Activated naive CD8-positive, alpha-beta T cell treated with anti-CD3 and anti-CD28 coated beads for 36 hours (primary cell): ENCODE measurements at places on chromosomes 7 and 10. TPM values are rescaled to one million over a fixed set of nuclear protein-coding genes. Genes with fewer than 3 reads are reported as not detected.

DNA sequence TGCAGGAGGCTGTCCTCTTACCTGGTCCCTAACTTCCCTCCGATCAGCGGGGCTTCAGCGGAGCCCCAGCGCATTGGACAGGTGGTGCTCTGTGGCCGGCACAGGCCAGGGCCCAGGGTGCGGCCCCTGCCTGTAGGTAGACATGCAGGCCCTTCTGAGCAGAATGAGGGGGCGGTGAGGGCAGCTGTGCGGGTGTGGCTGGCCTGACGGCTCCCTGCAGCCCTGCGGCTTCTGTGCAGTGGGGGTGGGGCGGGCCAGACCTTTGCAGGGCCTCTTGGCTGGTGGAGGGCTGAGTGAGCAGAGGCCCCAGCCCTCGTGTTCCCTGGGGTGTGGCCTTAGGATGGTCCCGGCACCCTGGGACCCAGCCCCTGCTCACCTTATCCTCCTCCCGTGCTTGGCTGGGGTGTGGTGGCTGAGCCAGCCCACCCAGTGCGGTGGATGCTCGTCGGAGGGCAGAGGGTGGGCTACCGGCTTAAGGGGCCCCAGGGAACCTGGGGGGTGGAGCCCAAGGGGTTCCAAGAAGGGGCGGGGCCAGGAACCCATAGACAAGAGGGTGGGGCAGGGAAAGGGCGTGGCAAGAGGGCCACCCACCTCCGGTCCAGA, 175.2 kb upstream of the TNRC18 start:
- DNase-seq, result no peak

SFTPA1 gene
- total RNA-seq, result not detected

C10orf143 gene
- total RNA-seq, result 3.3 TPM

DNA sequence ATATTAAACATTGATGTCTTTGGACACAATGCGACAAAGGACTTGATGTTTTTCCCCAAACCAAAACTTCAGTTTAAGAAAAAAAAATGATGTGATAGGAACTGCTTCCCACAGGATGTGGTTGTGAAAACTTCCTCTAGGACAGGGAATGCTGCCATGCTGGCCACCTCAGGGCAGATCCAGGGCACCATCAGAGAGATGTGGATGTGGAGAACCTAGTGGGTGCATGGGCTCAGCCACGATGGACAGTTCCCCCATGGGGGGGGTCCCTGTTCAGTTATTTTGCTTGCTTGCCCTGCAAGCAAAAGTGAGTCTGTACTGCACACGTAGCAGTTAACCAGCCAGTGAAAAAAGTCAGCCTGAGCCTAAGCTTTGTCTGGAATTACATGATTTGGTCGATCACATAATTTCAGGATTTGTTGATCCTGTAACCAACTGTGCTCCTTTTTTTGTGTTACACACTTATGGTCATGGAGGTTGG, 36.3 kb downstream of the LAMB4 start:
- DNase-seq, result no peak

GRCh38 chr10:89428877-89429276, 14.5 kb downstream of the IFIT5 start:
- no peak for DNase-seq

GRCh38 chr7:29989257-29989995, at the start of gene SCRN1:
Gene SCRN1 (minus strand): TSS chr7:29989801. CDS start chr7:29969067, 20,734 bp downstream.
- peak; percentile 40 for DNase-seq
